Ascending aorta (tissue), 2 donors: ENCODE measurements at places on chromosomes 4 and X. TPM values are rescaled to one million over a fixed set of nuclear protein-coding genes. Genes with fewer than 3 reads are reported as not detected.

- no peak for DNase-seq
These were observed 29.3 kb upstream of the PTPN13 start for GRCh38 chr4:86564795-86565194.

Gene NAP1L3
- total RNA-seq, result 1.5 TPM

Gene NDP
- total RNA-seq, result not detected

- DNase-seq, result no peak
These were observed 583.9 kb downstream of the KCTD8 start for GRCh38 chr4:43864616-43865146.

GRCh38 chr4:98771959-98772632 lies 113.7 kb upstream of the TSPAN5 start:
- DNase-seq, result no peak

DNA sequence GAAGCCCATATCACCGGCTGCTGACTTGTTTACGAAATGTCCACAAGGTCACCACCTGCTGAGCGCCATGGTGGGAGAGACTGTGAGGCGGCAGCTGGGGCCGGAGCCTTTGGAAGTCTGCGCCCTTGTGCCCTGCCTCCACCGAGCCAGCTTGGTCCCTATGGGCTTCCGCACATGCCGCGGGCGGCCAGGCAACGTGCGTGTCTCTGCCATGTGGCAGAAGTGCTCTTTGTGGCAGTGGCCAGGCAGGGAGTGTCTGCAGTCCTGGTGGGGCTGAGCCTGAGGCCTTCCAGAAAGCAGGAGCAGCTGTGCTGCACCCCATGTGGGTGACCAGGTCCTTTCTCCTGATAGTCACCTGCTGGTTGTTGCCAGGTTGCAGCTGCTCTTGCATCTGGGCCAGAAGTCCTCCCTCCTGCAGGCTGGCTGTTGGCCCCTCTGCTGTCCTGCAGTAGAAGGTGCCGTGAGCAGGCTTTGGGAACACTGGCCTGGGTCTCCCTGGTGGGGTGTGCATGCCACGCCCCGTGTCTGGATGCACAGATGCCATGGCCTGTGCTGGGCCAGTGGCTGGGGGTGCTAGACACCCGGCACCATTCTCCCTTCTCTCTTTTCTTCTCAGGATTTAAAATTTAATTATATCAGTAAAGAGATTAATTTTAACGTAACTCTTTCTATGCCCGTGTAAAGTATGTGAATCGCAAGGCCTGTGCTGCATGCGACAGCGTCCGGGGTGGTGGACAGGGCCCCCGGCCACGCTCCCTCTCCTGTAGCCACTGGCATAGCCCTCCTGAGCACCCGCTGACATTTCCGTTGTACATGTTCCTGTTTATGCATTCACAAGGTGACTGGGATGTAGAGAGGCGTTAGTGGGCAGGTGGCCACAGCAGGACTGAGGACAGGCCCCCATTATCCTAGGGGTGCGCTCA lies 8.7 kb upstream of the MSANTD1 start:
- DNase-seq, result no peak

Gene ZNF280C
- total RNA-seq, result 5.0 TPM

GRCh38 chr4:153514688-153515426 lies 48.7 kb downstream of the TMEM131L start:
- no peak for DNase-seq

GRCh38 chr4:2938906-2939305 lies 24.3 kb downstream of the NOP14 start:
- DNase-seq, result peak; percentile 30

GRCh38 chr4:40462326-40462725 lies 127.2 kb downstream of the CHRNA9 start:
- no peak for DNase-seq

Gene GABRQ
- not detected for total RNA-seq

- no peak for DNase-seq
These were observed 134.6 kb downstream of the ARSF start for GRCh38 chrX:3175659-3176438.

Gene DSPP
- total RNA-seq, result not detected

Gene SOWAHB
- total RNA-seq, result 6.5 TPM

DNA sequence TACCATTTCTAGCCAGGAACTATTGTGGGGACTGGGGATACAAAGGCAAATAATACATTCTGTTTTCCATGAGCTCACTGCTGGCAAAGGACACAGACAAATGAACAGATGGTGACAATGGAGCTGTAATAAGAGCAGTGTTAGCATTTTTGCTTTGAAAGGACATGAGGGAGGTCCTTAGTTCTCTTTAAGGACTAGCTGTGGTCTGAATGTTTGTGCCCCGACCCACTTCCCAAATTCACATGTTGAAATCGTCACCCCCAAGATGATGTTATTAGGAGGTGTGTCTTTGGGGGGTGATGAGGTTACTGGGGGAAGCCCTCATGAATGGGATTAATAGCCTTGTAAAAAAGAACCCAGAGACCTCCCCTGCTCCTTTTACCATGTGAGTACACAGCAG lies 30.3 kb downstream of the CCNG2 start:
- DNase-seq, result no peak

DNA sequence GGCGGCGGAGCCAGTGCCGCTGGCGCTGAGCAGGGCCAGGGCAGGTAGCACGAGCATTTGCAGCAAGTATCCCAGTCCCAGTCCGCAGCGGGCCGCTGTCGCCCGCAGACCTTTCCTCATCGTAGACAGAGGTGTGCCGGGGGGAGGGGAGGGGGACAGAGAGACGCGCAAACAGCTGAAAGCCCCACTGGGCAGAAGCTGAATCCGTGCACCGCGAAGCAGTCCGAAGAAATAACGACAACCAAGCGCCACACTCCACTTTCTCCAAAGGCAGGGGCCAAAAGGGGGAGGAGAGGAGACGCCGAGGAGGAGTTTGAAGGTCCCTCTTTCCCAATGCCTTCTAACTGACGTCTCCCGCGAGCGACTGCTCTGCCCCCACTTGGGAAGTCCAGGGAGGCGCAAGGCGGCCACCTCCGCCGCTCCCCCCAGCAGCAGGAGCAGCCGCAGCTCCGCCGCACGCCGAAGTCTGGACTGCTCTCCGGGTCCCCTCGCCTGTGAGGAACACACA lies at the start of gene UNC5C:
TSS of gene UNC5C (minus strand) at position 236 of the 508 bp plus-strand sequence.
- DNase-seq, result peak; percentile 91

GRCh38 chrX:94058728-94059382 lies 384.8 kb downstream of the FAM133A start:
- DNase-seq, result no peak

GRCh38 chr4:173522160-173522950 lies 7.7 kb downstream of the HAND2 start:
- peak; percentile 94 for DNase-seq

DNA sequence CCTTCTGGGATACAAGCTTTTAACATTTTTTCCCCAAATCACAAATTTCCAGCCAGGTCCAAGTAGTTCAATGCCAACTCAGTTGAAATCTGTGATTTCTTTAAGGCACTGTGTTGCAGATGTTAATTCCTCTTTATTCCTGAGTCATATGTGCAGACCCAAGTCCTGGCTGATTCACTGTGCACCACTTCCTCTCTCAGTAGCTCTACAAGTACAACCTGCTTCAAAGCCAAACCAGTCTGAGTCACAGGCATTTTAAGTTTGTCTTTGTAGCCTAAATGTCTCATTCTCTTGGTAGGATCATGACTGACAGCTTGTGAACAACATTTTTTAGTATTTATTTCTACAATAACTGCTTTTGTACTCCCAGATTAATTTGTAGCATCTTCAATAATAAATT lies 165.6 kb upstream of the S100G start:
- DNase-seq, result no peak

DNA sequence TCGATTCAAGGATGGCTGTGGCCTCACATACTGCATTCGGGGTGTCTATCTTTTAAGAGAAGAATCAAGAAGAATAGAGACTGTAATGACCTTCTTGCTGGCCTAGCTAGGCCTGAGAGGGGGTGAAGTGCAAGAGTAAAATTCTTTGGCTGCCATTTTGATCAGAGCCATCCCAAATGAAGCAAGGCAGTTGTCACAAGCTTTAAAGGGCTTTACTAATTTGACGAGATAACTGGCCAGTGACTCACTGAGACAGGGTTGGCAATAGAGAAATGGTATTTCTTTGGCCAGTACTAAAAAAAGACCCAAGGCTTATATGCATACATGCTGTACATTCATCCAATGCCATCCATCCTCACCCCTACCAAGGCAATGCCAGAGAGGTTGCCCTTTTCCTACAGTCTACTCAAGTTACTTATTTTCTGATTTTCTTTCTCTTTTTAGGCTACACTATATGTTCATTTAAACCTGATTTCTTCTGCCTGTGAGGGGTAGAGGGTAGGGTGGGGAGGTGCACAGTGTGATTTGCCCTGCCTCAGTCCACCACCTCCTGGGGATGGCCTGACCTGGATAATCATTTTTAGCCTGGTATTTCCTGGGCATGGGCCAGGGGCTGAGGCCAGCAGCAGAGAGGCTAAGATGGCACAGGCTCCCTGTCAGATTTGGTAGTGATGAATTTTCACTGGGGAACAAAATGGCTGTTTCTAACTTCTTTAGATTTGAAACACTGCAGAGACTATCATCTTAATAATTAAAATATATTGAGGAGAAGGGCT lies 32.2 kb downstream of the ATG4A start:
- DNase-seq, result no peak

Gene MAGEA10
- total RNA-seq, result not detected

GRCh38 chrX:13087322-13088155 lies 43.1 kb upstream of the FAM9C start:
- no peak for DNase-seq

GRCh38 chr4:83010111-83010521 lies 507 bp downstream of the LIN54 start:
- no peak for DNase-seq

GRCh38 chr4:187193141-187193540 lies 469.5 kb upstream of the FAT1 start:
- no peak for DNase-seq

DNA sequence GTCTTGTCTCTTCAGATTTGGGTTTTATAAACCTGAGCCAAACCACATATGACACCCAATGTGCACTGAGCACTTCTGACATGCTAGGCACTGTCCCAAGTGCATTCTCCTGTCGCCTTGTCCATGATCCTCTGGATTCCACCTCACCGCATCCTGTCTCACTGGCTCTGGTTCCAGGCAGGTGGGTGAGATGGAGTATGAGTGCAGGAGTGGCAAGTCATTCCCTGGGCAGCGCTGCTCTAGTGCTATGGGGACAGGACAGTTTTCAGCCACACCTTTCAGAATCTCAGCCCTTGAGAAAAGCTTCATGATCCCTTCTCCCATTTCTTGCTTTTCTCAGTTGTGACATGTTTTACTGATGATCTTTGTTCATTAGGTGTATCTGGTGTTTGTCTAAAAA lies 66.4 kb downstream of the NSD2 start:
- DNase-seq, result no peak

- no peak for DNase-seq
These were observed 50.3 kb upstream of the OTUD4 start for GRCh38 chr4:145230726-145231125.

DNA sequence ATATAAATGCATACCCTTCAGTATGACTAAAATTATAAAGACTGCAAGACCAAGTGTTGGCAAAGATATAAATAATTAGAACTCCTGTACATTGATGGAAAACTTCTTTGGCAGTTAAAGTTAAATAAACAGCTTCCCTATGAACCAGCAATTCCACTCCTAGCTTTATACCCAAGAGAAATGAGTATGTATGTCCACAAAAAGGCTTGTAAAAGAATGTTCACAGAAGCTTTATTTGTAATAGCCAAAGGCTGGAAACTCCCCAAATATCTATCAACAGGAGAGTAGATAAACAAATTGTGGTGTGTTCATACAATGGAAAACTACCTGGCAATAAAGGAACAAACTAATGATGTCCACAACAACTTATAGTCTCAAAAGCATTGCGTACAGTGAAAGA lies 184.8 kb downstream of the AMELX start:
- no peak for DNase-seq

Gene REELD1
- not detected for total RNA-seq

- no peak for DNase-seq
These were observed 50.4 kb downstream of the MCUB start for GRCh38 chr4:109610489-109610888.

Gene NXF2
- total RNA-seq, result not detected

DNA sequence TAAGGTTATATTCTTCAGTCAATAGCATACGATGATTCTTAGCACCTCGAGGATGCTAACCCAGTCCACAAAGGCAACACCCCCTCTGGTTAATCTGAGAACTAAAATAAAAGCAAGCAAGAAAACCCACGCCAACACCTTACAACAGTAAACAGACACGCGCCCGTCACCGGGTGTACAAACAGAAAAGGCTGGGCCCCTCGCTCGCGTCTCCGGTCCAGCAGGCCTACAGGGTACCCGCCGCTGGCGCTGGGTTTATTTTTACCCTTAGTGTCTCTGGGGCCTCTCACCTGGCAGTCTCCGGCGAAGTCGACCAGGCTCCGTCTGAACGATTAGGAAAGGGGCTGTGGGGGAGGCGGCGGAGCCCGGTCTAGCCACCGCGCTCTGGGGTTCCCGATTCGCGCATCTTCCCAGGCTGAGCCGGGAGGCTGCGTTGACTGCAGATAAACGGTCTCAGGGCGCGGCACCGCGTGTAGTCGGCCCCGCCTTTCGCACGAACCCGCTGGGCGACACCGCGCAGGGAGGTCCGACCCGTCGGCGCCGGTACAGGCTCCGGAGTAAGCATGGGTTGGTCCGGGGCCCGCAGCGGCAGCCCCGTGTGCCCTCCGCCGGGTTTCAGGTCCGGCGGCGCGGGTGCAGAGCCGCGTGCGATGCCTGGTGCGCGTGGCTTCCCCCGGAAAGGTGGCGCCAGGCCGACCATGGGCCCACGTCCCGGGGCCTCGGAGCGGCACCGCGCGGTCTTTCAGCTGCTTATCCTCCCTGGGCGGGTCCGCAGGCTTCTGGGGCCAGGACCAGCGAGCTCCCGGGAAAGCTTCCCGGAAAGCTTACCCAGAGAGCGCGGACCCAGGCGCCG lies 441 bp downstream of the SLC9B2 start:
- no peak for DNase-seq

GRCh38 chr4:156193800-156194199 lies 240.1 kb upstream of the CTSO start:
- no peak for DNase-seq

DNA sequence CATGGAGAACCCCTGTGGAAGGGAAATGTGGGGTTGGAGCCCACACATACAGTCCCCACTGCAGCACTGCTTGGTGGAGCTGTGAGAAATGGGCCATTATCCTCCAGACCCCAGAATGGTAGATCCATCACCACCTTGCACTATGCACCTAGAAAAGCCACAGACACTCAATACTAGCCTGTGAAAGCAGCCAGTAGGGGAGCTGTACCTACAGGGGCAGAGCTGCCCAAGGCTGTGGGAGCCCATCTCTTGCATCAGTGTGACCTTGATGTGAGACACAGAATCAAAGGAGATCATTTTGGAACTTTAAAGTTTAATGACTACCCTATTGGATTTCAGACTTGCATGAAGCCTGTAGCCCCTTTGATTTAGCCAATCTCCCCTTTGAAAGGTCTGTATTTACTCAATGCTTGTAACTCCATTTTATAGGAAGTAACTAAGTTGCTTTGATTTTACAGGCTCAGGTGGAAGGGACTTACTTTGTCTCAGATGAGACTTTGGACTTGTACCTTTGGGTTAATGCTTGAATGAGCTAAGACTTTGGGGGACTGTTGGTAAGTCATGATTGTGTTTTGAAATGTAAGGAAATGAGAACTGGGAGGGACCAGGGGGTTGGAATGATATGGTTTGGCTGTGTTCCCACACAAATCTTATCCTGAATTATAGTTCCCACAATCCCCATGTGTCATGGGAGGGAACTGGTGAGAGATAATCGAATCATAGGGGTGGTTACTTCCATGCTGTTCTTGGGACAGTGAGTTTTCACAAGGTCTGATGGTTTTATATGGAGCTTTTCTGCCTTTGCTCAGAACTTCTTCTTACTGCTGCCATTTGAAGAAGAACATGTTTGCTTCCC lies 352.6 kb downstream of the INPP4B start:
- DNase-seq, result no peak

- DNase-seq, result no peak
These were observed 23.0 kb upstream of the SLC25A4 start for GRCh38 chr4:185119927-185120630.

Gene NPY1R
- total RNA-seq, result 248 TPM

Gene ZNF711
- total RNA-seq, result 1.2 TPM
